NCI-H1092 treated with DMSO at 0.1 percent for 48 hours (cell line): ENCODE measurements at places on chromosomes 6 and 20.

DNA sequence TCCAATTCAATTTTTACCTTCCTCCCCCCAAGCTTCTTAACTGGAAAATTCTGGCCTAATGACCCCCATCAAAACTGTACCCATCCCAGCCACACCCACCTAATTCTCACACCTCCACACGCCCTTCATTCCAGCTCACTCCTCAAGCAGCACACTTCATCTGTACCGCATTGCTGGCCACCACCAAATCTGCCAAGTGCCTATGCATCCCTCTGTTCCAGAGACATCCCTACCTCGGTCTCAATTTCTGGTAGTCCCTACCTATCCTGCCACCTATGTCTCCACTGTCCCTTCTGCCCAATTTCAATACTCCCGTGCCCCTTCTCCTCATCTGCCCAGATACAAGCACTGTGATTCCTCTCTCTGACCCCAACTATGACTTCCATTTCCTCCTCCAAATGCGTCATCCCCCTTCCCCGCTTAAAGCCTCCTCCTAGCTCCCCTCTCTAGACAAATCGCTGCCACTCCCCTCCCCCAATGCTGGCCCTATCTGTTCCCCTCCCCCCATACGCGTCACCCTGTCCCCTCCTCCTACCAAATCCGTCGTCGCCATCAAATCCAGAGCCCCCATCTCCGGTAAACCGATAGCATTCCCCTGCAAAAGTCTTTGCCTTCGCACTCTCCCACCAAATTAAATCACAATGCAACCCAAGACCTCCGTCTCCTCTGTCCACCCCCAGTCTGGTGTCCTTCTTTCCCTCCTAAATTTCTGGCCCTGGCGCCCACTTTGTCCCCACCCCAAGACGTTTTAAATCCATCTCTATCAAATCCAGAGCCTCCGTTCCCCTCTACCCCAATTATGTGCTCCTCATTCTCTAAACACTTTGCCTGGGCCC, 1.2 kb downstream of the MTCH1 start:
- no peak for DNase-seq

- no peak for DNase-seq
Measured at GRCh38 chr6:156760377-156760776, 16.8 kb upstream of the ARID1B start.

- DNase-seq: no peak
Measured at GRCh38 chr6:30013291-30013922, 47.7 kb upstream of the POLR1H start.

DNA sequence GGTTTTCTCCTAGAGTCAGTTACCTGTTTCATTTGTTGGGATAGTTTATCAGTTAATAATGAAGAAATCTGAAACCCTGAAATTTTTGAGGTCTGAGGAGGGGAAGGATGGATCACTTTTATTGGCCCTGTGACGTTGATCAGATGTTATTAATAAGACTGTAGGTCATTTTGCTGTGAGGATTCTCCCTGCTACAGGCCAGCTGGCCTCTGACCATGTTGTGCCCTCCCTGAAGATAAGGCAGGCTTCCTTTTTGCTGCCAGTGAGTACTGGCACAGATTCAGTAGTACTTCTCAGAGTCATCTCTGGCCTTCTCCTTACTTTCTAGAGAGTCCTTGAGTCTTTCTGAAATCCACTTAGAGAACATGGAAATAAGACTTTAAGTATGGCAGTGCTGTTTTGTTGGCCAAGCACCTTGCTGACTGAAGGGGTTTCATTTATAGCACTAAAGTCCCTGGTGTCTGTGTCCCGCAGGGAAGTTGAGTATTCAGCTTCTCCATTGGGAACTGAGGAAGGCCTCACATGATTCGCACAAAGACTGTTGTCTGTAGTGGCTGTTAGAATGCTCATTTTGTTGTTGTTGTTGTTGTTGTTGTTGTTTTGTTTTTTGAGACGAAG, 202.6 kb downstream of the DTNBP1 start:
- no peak for DNase-seq

DNA sequence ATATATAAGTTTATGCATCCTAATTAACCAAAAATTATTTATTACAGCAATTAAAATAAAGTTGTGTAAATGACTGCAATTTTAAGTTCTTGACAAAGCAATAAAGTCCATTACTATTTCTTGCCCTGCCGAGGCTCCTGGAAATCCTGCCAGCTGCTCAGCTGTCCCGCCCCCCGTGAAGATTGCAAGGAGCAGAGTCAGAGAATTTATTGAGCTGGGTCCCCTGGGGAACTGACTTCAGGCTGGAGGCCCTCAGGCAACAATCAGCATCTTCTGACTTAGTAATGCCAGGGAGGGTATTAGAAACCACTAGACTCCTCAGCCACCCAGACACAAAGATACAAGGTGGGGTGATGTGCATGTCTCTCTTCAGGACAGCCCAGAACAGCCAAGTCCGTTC, 92.3 kb downstream of the EDN3 start:
- no peak for DNase-seq

GRCh38 chr6:106908386-106908840, 66.1 kb downstream of the CD24 start:
- no peak for DNase-seq

- no peak for DNase-seq
Measured at GRCh38 chr6:159521962-159522361, 171.1 kb downstream of the SOD2 start.

DNA sequence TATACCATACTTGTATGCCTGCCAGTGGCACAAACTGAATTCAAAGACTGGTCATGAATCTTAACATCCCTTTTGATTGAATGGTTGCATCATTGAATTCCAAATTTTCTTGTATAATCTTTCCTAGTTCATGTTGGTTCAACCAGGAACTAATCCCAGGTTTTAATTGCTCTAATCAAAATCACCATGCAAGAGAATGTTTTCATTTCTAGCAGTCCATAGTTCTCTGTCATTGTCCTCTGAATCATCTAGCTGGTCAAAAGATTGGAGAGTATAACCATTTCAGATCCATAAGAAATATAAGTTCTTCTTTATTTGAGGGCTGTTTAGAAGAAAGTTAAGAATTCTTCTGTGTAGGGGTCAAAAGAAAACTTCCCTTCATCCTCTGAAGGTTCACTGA, 57.2 kb downstream of the ZNF292 start:
- DNase-seq: no peak
